ENCODE measurements at places on chromosomes 13 and 19. TPM values are rescaled to one million over a fixed set of nuclear protein-coding genes. Genes with fewer than 3 reads are reported as not detected.

DNA sequence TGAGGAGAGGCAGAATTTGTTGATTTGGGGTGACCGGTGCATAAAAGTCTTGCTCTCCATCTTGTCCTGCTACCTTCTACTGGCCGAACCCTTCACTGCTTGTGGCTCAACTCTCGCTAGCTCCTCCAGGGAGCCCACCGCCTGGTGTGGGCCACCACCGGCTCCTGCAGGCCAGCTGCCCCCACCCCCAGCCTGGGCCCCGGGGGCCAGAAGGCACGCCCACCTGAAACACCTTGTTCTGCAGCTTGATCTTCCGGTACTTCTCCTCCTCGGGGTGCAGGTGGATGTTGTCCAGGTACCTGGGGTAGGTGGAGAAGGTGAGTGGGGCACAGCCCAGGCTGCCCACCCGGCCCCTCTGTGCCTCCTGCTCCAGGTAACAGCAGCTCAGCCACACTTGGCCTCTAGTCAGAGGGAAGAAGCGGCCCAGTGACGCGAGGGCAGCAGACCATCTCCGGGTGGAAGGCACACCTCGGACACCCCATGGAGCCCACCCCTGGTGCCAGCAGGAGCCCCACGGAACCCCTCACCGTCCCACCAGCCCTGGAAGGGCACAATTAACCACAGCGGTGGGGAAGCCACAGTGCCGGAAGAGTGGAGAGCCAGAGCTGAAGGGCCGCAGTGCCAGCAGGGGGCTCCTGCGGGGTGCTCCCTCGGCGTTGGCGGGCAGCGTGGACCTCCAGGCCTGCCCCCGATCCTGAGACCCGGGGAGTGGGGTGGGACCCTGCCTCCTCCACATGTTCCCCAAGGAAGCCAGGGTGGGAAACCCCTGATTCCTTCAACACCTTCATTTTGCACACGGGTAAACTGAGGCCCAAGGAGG lies 10.1 kb downstream of the UBXN6 start:
- DNase-seq: no peak

GRCh38 chr19:9847087-9847671 lies 12.1 kb downstream of the PIN1 start:
- DNase-seq: peak; percentile 56

DNA sequence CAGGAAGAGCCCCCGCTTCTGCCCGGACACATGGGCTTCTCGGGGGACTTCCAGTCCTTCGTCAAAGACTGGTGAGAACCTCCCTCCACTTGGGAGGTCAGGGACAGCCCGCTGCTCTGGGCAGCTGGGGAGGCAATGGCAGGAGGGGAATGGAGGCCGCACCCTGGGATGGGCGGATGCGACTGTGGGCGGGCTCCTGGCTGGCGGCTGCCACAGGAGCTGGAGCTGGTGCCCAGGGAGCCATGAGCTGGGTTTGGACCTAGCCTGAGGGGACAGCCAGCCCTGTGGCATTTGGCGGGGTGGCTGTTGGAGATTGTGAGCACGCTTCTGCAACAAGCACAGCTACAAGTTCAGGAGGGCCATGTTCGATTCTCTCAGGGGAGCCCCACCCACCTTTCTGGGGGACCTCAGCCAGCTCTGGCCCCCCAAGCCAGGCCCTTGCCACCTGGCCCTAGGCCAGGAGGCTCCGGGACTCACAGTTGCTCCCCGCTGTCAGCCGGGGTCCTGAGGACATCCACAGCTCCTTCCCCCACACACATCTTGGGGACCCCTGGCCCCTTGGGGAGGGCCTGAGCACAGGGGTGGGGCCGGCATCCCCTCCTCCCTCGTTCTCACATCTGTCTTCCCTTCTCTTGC lies 3.0 kb upstream of the TGFBR3L start:
- no peak for DNase-seq

DNA sequence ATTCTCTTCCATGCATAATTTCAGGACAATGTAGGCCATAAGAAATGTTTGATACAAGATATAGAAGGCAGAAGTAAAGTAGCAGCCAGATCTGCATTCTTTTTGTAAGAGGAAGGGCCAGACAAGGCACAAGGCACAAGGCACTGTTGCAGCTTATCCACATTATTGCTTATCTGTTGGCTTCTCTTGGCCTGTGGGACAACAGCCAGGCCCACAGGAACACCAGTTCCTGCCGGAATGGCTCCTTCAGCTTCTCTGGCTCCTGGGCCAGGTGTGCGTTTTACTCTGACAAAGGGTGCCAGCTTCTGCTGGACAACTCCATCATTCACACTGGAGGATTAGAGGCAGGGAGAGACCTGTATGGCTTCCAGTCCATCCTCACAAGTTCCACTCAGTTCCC lies 29.2 kb downstream of the GPR180 start:
- DNase-seq: no peak

GRCh38 chr13:54950546-54950945 lies 1921.9 kb downstream of the OLFM4 start:
- DNase-seq: no peak

- peak; percentile 78 for DNase-seq
Observed at GRCh38 chr19:45769821-45770191, 754 bp upstream of the SIX5 start.

The KIR3DL1 gene
- not detected for total RNA-seq

The MISP gene
- total RNA-seq: 2.4 TPM

The ZNF285 gene
- total RNA-seq: 6.6 TPM

The LILRB4 gene
- 3.1 TPM for total RNA-seq

The TMEM86B gene
- 6.4 TPM for total RNA-seq

The TTYH1 gene
- 2.7 TPM for total RNA-seq

All from ureter (tissue), 1 donor.